NCI-H748 treated with DMSO at 0.1 percent for 48 hours (cell line): ENCODE measurements at places on chromosomes 2 and 18.

DNA sequence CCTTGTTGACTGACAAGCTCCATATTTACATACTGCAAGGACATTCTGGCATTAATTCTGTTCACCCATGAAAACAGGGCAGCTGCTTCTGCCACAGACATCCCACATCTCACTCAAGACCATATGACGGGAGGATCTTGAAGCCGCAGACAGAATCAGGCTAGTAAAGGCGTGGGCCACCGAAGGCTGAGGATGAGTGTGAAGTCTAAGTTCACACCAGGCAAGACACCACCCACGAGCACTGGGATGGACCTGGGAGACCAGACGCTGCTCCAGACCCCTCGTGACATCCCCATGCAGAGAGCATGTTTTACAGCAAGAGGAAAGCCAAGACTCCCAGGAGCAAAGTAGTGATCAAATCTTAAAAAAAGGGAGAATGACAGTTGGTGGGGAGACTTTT, 3.2 kb downstream of the FHL2 start:
- no peak for DNase-seq

DNA sequence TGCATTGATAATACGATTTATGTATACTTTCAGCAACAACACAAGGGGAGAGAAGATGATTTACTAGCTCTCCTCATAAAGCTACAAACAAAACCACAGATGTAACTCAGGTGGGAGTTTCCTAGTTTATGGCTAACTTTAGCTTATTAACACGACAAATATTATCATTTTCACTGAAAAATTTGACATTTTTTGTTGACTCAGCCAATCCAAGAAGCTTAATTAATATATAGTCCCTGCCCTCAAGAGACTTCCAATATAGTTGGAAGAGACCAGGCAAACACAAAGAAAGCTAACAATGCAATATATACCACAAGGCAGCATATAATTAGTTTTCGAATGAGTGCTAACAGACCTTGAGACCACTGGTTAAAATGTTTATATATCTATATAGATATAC, 775 bp downstream of the WDR12 start:
- no peak for DNase-seq

DNA sequence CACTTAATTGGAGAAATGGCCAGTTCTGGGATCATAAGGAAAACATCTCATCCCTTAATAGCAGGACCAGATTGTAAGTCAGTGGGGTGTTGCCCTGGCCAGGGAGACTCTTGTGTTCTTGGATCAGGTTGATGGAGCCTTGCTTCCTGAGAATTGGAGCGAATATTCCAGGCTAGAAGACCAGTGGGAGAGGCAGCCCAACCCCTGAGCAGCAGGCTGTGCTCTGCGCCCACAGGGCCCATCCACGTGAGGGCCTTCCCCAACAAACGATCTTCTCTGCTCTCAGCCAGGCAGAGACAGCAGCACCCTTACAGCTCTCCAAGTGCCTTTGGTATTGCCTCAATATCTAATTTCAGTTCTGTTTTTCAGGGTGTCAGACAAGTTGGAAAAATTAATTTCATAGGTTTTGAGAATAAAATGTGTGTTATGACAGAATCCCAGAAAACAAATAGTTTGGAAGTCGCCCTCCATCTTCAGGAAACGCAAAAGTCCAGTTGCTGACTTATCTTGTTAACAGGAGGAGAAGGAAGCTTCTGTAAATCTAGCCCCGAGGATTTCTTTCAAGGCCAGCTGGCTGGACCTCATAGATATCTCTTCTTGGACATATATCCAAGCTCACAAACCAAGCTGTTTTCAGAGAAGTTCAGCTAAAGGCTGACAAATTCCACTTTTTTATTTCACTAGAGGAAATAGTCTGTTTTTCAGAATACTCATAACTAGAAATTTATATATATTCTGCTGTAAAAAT, 105.5 kb downstream of the COPS8 start:
- no peak for DNase-seq

DNA sequence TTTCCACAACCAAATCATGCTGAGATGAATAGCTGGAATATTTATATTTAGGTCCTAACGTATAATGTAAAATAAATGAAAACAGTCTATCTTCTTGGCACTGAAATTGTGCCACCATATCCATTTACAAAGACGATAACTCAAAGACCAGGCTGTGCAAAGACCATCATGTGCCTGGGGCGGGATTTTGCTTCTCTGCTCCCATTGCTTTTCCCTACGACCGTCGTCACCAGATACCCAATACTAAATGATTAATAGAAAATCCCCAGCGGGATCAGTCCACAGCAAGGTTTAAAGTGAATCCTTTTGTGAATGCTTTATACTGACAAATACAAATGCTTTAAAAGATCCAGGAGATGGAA, 194.3 kb upstream of the ARL4C start:
- peak; percentile 100 for DNase-seq

DNA sequence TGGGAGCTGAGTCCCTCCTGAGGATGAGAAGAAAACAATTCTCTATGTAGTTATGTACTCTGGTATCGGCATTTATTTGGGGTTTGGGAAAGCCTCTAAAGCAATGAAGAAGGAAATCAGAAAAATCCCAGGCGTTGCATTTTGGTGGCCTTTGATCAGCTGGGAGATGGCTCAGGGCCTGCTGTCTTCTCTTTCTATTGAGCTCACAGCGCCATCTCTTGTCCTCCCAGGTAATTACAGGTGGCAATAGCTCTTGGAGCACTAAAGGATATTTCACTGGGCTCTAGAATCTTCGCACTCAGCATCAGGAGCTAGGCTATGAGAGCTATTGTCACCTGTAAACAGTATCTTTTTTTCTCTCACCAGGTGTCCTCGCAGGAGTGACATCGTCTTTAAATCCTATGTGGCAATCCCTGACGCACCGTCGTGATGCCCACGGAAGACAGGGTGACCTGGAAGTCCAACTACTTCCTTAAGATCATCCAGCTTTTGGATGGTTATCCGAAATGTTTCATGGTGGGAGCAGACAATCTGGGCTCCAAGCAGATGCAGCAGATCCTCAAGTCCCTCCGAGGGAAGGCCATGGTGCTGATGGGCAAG, 76.1 kb upstream of the PMAIP1 start:
- DNase-seq: peak; percentile 54

GRCh38 chr2:226048611-226049010, 649.1 kb downstream of the NYAP2 start:
- DNase-seq: no peak

DNA sequence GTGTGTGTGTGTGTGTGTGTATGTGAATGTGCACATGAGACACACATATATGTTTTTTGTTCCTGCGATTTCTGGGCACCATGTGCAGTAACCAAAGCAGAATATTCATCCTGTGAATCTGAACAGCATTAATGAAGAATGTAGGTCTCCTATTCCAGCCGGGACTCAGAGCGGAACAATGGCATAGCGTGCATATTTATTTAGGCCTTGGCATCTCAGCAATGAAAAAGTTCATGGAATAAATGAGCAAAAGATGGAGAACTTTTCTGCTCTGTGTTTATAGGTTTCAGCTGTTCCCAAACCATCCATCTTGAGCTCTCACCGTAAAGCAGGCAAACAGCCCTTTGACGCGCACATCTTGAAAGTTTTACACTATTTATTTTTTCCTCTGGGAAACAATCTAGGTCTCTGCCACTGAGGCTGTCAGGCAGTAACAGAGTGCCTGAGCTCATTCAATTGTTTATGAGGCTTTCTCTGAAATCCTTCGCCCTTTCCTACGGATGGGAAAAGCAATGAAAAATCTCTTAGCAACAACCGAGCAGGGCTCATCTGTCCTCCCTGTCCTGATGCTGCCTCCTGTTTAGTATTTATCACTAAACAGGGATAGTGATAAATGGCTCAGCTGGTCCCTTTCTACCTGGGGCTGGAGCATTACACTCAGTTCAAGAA, 146.2 kb upstream of the MSH6 start:
- DNase-seq: no peak

- no peak for DNase-seq
Observed at GRCh38 chr2:96092951-96093350, 23.4 kb downstream of the ADRA2B start.

GRCh38 chr2:72959995-72960981, 43.0 kb downstream of the EMX1 start:
- no peak for DNase-seq

GRCh38 chr2:121346859-121347258, 61.9 kb upstream of the TFCP2L1 start:
- DNase-seq: no peak

GRCh38 chr2:225598897-225599296, 199.4 kb downstream of the NYAP2 start:
- no peak for DNase-seq

- DNase-seq: no peak
Observed at GRCh38 chr18:9902832-9903231, 11.0 kb upstream of the VAPA start.

GRCh38 chr2:219249203-219249980, 3.7 kb upstream of the TUBA4B start:
- no peak for DNase-seq

GRCh38 chr2:102915128-102915527, 153.3 kb downstream of the TMEM182 start:
- DNase-seq: no peak

DNA sequence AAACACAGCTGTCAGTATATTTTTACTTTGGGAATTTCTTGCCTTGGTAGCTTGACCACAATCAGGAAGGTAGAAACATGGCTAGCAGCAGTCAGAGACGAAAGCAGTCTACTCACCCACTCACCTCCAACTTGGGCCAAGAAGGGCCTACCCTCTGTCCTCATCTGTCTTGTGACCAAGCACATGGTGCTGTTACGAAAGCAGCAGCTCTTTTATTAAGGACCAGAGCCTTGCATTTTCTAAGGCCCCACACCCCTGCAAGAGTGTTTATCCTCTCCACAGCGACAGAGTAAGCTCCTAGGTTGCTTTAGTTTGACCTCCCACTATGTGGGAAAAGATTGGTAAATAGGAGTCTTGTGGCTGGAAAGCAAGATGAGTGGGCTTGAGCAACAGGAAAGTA, 31.3 kb upstream of the MSTN start:
- DNase-seq: no peak

- no peak for DNase-seq
Observed at GRCh38 chr2:137951586-137951985, 12.7 kb upstream of the HNMT start.

DNA sequence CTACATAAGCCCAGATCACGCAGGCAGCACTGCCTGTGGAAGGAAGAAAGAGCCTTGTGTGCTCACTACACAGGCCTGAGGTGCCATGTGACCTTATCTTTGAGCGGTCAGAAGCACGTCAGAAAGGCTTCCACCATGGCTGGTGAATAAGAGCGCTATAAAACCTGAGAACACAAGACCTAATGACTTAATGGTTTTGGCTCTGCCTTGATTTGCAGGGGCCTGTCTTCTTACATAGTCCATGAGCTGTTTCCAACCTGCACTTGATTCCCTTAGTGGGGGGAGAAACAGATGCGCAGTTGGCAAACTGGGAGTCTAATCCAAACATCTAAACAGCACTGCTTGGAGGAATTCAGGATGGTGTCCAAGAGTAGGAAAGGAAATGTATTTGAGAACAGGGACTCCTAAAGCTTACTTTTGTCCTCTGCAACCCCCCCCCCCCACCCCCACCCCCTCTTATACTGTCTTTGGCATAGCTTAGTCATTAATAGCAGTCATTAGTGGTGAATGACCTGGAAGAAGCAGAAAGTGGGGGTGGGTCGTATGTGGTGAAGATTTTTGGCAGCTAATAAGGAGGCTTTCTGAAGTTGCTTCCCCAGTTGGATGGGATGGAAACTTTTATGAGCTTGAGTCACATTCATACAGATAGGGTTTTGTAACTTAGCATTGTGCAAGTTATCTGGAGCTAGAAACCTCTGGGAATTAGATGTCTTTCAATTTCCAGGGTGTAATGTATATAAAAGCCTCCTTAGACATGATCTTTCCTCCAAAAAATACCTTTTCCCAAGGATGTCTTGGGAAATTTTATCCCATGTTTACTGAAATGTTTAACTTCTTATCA, 454.1 kb downstream of the MEIS1 start:
- DNase-seq: no peak

DNA sequence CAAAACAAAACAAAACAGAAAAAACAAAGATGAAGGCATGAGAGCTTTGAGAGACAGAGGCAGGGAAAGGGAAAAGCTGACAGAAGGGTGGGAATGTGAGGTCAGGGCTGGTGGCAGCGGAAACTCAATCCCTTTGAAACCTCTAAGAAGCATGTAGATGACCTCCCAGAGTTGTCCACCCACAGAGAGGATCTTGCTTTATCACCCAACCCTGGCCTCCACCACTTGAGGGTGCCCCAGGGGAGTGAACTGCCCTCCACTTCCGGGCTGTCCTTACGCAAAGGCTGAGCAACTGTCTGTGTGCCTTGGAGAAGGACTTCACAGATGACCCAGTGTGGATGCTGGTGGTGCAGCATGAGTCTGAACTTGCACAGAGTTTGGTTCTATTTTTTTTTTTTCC, 26.7 kb downstream of the PDCL3 start:
- no peak for DNase-seq

DNA sequence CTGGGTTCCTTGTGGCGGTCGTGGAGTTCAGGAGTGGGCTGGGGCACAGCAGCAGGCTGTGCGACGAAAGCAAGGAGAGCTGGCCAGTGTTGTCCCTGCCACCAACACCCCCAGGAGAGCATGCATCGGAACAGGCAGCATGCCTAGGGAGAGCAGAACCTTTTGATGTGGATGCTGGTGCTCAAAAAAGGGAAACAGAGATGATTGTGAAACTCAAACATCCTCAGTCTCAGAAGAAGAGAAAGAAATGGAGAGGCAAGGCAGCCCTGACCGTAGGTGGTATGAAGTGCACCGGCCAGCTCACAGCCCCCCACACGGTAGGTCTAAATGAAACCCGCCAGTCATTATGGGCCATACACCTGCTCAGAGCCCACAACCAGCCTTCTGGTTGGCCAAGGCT, 253.4 kb downstream of the GBX2 start:
- no peak for DNase-seq

DNA sequence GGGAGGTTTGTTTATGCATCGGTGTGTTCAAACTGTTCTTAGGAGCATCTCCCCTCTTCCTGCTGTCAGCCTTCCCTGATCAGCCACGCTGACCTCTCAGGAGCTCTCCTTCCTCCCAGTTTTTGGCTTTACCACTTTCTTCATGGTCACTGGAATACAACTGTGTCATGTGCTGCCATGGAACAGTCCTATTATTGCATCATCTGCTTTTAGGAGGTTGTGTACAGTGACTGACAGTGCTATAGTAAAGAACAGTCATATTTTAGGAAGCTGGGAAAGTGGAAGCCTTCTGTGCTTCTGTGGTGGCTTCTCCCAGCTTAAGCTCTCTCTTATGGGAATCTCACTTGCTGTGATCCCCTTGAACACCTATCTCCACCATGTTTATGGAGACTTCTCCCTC, 165.5 kb downstream of the TPGS2 start:
- no peak for DNase-seq

GRCh38 chr2:36373149-36373926, 17.8 kb downstream of the CRIM1 start:
- DNase-seq: no peak

- no peak for DNase-seq
Observed at GRCh38 chr2:208179028-208179609, 10.7 kb downstream of the C2orf80 start.

GRCh38 chr2:241801611-241802420, 7.2 kb upstream of the NEU4 start:
- no peak for DNase-seq

- DNase-seq: no peak
Observed at GRCh38 chr2:152174574-152174973, 989 bp downstream of the STAM2 start.

- DNase-seq: no peak
Observed at GRCh38 chr2:46329803-46330775, 32.9 kb downstream of the EPAS1 start.

- DNase-seq: no peak
Observed at GRCh38 chr2:96808176-96808837, 7.8 kb upstream of the CNNM3 start.

GRCh38 chr18:79487801-79488201, 92.1 kb downstream of the NFATC1 start:
- no peak for DNase-seq
